ENCODE measurements at places on chromosomes 5 and 9.

DNA sequence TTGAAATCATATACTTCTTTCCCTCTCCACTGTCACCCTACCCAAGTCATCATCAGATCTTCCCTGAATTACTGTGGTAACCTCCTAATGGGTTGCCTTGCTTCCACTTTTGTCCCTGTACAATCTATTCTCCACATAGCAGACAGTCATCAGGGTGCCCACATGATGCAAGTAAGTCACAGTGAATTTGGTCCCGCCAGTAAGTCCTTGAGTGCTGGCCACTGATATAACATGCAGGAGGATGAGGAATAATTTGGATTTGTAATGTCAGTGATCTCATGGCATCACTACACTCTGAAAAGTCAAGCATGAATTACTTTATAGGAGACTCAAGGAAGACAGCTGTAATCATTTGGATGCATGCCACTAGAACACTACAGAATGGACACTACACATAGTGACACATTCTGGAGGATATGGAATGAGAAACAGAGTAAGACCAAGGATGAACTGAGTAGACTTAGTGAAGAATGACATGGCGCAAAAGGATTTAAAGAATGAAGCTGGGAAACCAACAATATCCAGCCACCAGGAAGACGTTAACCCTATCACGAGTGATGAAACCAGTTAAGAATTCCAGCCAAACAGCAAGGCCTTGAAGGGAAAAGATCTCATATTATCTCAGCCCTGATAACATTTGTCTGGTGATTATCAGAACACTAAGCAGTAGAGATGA is 28.6 kb downstream of the MARCHF3 start:
- ATAC-seq = no peak

DNA sequence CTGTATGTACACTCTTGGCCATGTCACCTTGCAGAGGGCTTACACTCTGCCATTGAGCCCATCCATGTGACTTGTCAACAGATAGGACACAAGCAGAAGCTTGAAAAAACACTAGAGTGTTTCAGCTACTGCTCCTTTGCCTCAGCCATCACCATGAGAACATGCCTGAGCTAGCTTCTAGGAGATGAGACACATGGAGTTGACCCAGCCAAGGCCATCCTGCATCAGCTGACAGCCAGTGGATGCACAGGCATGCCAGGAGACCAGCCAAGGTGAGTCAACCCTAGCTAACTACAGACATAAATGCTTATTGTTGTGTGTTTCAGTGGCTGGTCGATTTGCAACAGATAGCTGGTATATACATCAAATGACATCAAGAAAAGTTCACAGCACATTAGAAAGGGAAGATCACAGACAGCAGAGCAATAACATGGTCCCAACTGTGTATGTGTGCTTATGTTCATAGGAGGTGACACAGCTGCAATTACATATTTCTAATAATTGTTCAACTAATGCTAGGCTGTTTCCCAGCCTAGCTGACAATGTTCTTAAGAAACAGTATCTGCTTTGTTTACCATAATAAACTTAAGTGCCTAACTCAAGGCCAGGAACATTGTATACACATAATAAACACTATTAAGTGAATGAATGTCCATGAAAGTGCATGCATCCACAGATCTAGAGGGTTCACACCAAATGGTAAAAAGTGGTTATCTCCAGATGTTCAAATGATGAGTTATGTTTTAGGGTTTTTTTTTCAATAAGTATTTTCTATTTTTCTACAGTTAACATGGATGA is 105.7 kb downstream of the SPOCK1 start:
- ATAC-seq = no peak

- ATAC-seq = no peak
Measured at GRCh38 chr5:27516437-27516836, 478.1 kb upstream of the CDH9 start.

- peak; percentile 70 for ATAC-seq
Measured at GRCh38 chr9:33025572-33026342, 684 bp downstream of the DNAJA1 start.

GRCh38 chr9:110588296-110588695 is 8.8 kb upstream of the SVEP1 start:
- ATAC-seq = no peak

DNA sequence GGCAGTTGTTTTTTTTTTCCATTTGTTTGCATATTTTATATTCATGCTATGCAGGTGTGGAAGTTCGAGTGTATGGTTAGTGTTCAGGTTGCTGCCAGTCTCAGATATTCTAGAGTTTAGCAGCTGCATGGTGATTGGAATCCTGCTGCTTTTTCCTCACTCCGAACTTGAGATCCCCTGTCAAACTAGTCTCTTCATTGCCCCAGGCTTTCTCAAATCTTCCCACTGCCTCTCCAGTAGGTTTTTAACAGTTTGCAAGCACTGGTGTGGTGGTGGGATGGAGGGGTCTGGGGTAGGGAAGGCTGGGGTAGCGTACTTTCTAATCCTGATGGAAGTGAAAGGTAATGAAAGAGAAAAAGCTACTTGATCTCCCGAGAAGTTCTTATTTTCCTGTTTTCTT is 112.9 kb downstream of the CHSY3 start:
- ATAC-seq = no peak

GRCh38 chr9:35962126-35962906 is 4.4 kb upstream of the OR2S2 start:
- ATAC-seq = no peak

GRCh38 chr9:126463426-126463825 is 136.8 kb downstream of the MVB12B start:
- ATAC-seq = no peak

GRCh38 chr5:179475208-179475751 is 75.1 kb upstream of the RUFY1 start:
- no peak for ATAC-seq
